ENCODE measurements at places on chromosomes 2 and 18. TPM values are rescaled to one million over a fixed set of nuclear protein-coding genes. Genes with fewer than 3 reads are reported as not detected.
A peak's percentile ranks its signal among the peaks of the same experiment; 100 is the strongest.

GRCh38 chr2:67142071-67142470 is 255.1 kb upstream of the ETAA1 start:
- no peak for DNase-seq

DNA sequence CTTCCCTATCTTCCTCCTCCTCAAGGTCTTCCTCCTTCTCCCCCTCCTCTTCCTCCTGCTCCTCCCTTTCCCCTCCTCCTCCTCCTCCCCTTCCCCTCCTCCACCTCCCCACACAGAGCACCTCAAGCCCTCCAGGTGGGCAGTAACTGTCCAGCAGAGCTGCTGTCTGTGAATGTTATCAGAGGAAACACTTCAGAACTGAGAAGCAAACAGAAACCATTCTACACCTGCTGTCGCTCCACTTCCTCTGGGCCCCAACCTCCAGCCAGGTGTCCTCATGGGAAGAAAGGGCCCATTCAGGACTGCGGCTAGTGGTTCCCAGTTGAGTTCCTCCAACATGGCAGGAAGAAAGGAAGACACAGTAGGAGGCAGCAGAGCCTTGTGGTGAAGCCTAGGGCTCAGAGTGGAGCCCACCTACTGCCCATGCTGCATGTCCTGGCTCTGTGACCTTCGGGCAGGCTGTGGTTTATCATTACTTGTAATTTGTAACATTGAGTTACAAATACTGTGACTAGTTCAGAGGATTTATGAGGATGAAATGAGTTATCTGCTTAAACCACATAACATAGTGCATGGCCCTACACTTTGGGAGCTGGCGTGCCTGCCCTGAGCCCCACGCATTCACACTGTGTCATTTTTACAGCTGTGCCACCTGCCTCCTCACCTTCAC is 165.9 kb upstream of the ID2 start:
- no peak for DNase-seq

DNA sequence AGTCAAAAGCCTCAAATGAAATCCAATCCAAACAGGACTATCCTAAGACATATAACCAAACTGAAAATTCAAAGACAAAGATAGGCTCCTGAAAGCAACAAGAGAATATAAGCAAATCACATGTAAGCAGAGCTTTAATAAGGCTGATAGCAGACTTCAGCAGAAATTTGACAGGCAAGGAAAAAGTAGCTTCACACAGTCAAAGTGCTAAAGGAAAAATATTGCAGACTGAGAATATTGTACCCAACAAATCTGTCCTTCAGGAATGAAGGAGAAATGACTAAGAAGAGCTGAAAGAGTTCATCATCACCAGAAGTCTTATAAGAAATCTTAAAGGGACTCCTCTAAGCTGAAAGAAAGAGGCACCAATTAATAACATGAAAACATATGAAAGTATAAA is 150.0 kb downstream of the EVA1A start:
- no peak for DNase-seq

- DNase-seq: no peak
These were observed 189.5 kb upstream of the UBE2E3 start for GRCh38 chr2:180790891-180791290.

DNA sequence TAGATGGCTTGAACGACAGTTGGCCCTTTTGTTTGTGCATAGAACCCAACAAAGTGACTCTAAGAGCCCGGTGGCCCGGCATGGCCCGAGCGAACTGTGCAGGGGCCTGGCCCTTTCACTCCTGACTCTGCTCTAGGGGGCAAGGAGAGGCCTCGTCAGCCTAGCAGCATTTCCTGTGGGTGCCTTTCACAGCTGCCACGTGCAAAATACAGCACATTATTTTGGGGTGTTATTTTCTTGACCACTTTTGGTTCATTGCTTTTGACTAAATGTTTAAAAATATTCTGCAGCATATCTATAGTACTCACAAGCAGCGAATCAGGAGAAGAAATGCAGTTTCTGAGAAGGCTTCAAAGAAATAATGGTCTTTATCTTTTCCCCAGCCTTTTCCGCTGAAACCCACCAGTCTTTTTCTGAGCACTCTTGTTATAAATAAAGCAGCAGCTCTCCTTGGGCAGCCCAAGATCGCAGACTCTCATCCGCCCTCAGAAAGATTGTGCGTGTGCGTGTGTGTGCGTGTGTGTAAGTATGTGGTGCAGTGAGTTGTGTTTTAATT is 31.3 kb downstream of the DGKD start:
- DNase-seq: no peak

- peak; percentile 78 for DNase-seq
These were observed 17.5 kb downstream of the METTL8 start for GRCh38 chr2:171416009-171416926.

GRCh38 chr2:122481717-122482116 is 726.3 kb downstream of the TSN start:
- DNase-seq: no peak

- DNase-seq: no peak
These were observed 242.8 kb downstream of the FAM210A start for GRCh38 chr18:13483316-13484270.

DNA sequence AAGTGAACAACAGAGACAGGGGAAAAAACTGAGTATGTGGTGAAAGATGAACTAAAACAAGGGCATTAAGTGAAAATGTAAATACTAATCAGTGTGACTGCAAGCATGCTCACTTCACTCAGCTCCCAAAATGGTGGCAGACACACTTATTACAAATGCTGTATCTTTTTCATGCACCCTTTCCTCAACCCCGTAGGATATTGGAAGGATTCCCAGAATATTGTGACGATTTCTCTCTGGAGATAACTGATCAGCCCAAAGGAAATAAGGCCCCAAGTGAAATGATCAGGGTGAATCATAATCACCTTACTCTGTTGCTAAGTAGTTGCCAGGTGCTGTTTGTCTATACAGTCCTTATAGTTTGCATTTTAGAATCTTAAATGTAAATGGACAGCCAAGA is 138.9 kb upstream of the IL1R2 start:
- DNase-seq: no peak

GRCh38 chr2:240597054-240597418 is 10.5 kb downstream of the CAPN10 start:
- peak; percentile 15 for DNase-seq

- DNase-seq: no peak
These were observed 65.4 kb downstream of the IKZF2 start for GRCh38 chr2:213086050-213086449.

- no peak for DNase-seq
These were observed 112.9 kb downstream of the SEPTIN10 start for GRCh38 chr2:109500910-109501309.

DNA sequence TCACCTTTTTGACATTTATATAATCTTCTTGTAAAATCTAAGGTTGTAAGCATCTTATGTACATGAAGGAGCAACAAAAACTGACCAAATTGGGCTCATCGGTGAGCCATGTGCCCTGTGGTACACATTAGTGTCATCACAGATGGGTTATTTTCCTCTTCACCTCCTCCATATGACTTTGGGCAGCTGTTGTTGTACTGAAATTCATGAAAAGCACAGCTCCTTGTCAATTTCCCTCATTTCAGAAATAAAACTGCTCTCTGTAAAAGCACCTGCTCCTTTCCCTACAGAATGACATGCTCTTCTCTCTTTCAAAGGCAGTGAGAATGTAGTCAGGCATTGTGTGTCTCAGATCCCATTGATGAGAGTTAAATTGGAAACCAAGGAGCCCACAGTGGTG is 42.0 kb downstream of the DTNA start:
- DNase-seq: no peak

DNA sequence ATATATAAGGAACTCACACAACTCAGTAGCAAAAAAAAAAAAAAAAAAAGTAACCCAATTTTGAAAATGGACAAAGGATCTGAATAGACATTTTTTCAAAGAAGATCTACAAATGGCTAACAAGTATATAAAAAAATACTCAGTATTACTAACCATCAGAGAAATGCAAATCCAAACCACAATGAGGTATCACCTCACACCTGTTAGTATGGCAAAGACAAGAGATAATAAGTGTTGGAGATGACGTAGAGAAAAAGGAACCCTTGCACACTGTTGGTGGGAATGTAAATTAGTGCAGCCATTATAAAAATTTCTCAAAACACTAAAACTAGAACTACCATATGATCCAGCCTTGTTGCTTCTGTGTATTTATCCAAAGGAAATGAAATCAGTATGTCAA is 5.8 kb upstream of the CNDP1 start:
- DNase-seq: no peak

- DNase-seq: no peak
These were observed 43.3 kb downstream of the EIF5B start for GRCh38 chr2:99380376-99381010.

DNA sequence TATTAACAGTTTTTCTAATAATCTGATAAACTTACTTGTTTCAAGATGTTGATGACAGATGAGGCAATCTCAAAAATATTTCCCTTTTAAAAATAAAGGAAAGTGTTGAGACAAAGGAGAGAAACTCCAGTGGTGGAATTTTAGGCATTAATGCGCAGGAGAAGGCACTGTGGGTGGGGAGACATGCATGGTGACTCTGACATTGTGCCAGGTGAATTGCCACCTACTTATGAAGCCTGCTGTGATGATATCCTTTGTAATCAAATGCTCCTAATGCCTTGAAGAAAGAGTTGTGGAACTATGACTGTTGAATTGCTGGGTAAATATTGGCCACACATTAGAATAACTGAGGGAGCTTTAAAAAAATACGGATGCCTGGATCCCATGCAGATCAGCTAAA is 101.4 kb downstream of the PLA2R1 start:
- no peak for DNase-seq

GRCh38 chr18:13390196-13390595 is 171.6 kb downstream of the LDLRAD4 start:
- DNase-seq: no peak

GRCh38 chr18:48729404-48729803 is 190.6 kb downstream of the CTIF start:
- DNase-seq: no peak

DNA sequence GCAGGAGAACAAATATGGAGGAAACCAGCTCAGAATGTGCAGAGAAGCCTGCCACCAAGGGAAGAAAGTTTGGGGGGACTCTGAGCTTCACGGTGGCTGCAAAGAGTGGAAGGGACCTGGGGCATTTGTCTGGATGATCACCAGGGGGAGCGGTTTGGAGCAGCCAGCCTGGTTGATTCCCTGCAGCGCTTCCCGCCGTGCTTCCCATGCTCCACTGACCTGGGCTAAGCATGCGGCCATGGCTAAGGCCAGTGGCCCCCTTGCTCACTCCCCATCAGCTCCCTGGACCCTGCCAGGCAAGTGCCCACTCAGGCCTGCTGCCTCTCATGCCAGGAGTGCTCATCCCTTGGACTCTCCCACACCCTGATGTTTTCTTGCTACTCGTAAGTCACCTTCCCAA is 27.0 kb downstream of the NTSR2 start:
- no peak for DNase-seq

DNA sequence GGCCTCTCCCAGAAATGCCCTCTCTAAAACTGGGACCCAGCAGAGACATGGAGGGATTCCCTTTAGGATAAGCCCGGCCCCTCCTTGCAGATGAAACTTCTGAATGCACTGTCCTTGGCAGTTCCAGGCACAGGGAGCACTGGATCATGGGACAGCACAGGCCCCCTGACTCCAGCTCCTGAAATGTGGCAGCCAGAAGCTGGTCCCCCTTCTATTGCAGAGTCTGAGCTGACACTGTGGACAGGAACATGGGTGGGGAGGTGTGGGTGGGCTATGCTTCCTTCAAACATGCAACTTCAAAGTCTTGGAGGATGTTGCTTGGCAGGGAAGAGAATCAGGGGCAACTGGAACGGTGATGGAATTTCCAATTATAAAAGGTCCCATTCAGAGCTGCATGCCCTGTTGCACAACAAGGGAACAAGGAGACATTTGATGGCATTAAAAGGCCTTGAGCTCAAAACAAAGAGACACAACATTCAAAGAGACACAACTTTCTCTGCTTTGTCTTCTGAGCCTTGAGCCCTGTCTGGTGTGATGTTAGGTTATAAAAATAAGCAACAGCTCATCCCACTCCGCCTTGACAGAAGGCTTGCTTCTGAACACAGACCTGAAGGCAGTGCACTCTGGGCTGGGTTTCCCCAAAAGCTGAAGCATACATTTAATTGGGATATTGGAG is 239.0 kb downstream of the OSR1 start:
- DNase-seq: no peak

GRCh38 chr18:48991319-48991660 is 40.5 kb upstream of the SMAD7 start:
- no peak for DNase-seq

Gene ADRA2B
- total RNA-seq: 2.9 TPM

Gene GKN1
- total RNA-seq: not detected

Gene PAX8
- 0.44 TPM for total RNA-seq

Gene FOXD4L1
- 0.11 TPM for total RNA-seq

Gene RAX
- total RNA-seq: not detected

Gene TEX44
- total RNA-seq: not detected

Gene MDH1B
- total RNA-seq: 0.69 TPM

Gene MEIS1
- total RNA-seq: 38.0 TPM

Gene MYL1
- 0.36 TPM for total RNA-seq

Gene HOXD12
- not detected for total RNA-seq

Gene KCNJ13
- total RNA-seq: not detected

Gene NR4A2
- 0.88 TPM for total RNA-seq

Gene KIF5C
- 0.47 TPM for total RNA-seq

Gene FTCDNL1
- total RNA-seq: 2.7 TPM

Gene C1GALT1C1L
- 1.2 TPM for total RNA-seq

Gene INSIG2
- 15.9 TPM for total RNA-seq

Gene XIRP2
- 364 TPM for total RNA-seq

Gene C2orf92
- total RNA-seq: 1.8 TPM

Gene MC4R
- not detected for total RNA-seq
